ENCODE measurements at places on chromosomes 16 and 17.

DNA sequence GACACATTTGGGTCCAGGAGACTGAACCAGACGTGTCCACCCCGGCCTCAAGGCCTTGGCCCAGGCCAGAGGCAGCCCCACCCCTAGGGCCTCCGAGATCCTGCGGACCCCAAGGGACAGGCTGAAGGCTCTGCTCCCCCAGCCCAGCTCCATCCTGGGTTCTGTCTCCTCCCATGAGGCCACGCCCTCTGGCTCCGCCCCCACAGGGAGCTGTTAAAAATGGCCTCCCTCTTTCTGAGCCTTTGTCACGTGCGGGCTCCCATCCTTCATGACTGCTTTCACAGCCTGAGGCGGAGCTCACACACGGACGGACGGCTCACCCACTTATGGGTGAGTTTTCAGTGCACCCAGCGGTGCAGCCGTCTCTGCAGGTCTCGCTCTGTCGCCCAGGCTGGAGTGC is 6.5 kb upstream of the CACNA1H start:
- no peak for DNase-seq

- no peak for DNase-seq
Observed at GRCh38 chr16:84214451-84215066, 23.6 kb downstream of the ADAD2 start.

DNA sequence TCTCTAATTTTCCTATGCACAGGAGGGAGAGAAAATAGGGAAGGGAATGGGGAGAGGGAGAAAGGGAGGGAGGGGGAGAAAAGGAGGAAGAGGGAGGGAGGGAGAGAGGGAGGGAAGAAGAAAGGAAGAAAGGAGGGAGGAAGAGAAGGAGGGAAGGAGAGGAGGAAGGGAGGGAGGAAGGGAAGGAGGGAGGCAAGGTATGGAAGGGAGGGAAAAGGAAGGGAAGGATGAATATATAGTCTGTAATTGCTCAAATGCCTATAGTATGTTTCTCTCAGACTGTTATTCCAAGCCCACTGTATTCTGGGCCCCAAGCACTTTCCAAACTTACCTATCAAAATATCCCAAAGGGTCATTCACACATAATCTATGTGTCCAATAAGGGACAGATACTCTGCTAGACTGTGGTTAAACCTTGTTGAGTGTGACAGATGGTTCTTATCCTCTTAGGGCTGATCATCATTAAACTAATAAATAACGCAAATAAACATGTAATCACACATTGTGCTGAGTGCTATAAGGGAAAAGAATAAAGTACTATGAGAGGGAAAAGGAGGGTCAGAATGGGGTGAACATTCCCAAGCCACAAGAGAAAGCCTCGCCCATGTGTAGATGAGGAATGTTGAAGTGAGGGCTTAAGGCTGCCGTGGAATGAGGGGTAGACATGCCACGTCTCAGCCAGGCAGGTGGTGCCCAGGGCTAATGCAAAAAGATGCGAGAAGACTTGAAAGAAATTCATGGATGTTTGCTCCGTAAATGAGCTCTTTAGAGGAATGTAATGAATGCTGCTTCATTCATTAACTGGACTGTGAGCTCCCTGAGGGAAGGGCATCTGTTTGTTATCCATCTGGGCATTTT is 30.6 kb downstream of the ASIC2 start:
- DNase-seq: no peak

DNA sequence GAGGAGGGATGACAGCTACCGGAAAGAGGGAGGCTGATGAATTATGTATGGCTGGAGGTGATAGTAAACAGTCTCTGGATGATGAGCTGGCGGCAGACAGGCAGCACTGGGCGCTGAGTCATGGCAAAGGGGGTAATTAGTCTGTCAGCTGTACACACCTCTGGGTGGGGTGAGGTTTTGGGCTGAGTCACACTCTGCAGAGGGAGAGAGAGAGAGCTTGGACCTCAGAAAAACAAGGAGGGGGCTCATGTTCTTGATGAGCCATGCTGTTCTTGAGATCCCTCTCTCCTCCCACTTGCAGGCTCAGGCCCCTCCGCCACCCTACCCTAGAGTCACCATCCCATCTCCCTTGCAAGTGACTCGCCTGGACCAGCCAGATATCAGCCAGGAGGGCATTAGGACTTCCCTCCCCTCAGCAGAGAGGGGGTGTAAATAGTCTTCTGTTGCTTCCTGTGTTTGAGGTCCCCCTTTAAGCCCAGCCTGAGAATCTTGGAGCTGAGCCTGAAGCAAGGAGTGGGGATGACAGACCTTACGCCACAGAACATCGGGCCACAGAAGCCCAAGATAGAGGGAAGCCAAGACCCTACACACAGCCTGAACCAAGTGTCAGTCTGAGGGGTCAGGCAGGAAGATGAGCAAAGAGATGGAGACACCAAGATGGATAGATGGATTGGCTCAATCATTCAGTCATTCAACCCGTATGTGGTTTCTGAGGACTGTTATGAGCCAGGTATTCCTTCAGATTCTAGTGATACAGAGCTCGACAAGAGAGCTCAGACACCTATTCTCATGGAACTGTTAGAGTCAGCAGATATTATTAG is 383.2 kb upstream of the CCL2 start:
- DNase-seq: peak; percentile 1

- DNase-seq: peak; percentile 43
Observed at GRCh38 chr16:10256784-10257641, 74.8 kb upstream of the GRIN2A start.

- no peak for DNase-seq
Observed at GRCh38 chr17:81924557-81925532, 2.7 kb downstream of the MAFG start.

DNA sequence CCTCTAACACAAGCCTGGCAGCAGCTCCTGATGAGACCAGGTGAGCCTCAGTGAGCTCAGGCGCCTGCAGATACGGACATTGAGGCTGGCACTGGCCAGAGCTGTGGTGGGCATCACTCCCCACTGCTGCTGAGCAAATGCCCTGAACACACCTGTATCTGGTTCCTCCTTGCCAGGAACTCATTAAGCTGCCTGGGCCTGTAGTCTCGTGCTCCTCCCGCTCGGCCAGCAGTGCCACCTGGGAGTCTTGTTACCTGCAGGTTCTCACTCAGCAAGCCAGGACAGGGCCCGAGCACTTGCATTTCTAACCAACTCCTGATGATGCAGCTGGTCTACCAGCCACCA is 13.3 kb downstream of the EIF4A3 start:
- no peak for DNase-seq

GRCh38 chr16:54792811-54793210 is 137.9 kb upstream of the IRX5 start:
- DNase-seq: no peak

GRCh38 chr16:72099377-72099818 is 5.8 kb downstream of the DHX38 start:
- peak; percentile 50 for DNase-seq

GRCh38 chr16:49355933-49356665 is 17.5 kb upstream of the C16orf78 start:
- DNase-seq: no peak

- DNase-seq: no peak
Observed at GRCh38 chr17:35404360-35404759, 27.9 kb downstream of the SLFN12 start.

- DNase-seq: no peak
Observed at GRCh38 chr17:40888196-40888720, 3.2 kb upstream of the KRT20 start.

DNA sequence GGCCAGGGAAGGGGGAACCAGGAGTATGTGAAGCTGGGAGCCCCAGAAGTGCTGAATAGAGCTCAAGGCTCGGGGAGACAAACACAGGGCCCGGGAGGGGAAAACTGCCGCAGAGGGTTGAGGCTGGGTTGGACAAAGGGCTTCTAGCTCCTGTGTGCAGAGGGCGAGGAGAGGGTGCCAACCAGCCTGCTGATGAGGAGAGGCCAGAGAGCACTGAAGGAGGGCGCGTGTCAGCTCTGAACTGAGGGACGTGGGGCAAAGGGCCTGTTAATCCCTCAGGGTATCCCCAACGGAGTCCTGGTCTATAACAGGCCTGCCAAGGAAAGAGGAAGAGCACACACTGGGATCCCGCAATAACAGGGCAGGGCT is 151.3 kb downstream of the C16orf78 start:
- no peak for DNase-seq

DNA sequence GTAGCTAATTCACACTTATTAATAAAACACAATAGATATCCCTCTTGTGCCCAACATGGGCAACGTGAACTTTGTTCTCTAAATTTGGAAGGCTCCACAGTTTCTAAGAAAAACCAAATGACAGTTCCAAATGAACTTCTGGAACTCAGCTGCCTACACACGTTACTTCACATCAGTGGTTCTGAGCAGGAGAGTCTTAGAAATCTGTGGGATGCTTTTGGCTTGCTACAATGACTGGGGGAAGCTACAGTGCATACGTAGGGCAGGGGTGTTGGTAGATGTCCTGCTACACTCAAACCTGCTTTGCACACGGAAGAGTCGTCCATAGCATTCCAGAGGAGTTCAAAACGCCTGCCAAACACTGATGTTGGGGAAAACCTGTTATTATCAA is 8.0 kb downstream of the TXNDC11 start:
- DNase-seq: no peak

DNA sequence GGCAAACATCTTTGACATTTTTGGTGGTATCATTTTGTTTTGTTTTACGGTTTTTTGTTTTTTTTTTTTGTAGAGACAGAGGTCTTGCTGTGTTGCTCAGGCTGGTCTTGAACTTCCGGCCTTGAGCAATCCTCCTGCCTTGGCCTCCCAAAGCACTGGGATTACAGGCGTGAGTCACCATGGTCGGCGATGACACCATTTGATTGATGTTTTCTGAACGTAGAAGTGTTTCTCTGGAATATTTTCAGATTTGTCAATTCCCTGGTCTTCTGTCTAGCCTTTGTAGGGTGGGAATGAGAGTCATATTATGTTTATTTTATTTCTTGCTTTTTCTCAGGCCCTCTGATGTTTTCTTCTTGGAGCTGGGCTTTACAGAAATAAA is 32.2 kb upstream of the BRD7 start:
- DNase-seq: no peak

DNA sequence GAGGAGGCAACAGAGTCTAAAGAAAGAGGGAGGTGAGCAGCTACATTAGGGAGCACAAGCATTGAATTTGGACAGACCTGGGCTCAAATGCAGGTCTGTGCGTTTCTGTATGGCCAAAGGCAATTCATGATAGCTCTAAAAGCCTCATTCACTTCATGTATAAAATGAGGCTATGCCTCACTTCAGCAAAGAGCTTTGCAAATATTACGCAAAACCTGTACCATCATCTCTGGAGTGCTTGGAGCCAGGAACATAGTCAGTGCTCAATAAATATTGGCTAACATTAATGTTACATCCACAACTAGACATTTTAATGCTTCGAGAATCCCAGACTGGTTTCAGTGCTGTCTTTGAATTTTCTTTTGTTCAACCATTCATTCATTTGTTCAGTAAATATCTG is 254.7 kb upstream of the CDH11 start:
- DNase-seq: no peak

DNA sequence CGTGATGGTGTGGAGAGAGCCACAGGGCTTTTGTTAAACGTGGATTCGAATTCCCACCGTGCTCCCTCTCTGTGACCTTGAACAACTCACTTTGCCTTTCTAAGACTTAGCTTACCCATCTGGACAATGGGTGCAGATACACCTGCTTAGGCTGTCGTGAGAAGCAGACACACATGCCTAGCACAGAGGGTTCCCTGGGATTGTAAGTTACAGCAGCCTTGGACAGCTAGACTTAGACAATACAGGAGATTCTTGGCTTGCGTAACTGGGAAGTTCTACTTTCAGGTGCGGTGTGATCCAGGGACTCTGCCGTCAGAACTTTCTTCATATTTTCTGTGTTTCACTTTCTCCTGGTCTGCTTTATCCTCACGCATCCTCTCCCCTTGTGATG is 127.0 kb downstream of the ABCC1 start:
- no peak for DNase-seq

DNA sequence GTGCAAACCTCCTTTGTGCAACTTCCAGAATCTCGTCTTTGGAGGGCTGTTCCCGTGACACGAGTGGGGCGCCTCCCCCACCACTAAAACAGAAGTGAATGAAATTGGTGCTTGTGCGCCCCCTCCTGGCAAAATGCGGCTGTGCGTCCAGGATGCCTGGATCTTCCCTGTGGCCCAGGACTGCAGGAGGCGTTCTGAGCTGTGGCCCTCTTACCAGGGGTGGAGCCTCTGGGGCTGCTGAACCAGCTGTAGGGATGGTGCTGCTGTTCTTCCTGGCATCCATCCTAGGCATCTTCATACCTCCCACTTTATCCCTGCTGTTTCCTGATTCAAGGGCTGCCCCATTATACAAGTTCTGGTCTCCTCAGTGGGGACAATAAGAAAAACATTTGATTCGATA is 18.5 kb upstream of the NAGLU start:
- DNase-seq: peak; percentile 83

DNA sequence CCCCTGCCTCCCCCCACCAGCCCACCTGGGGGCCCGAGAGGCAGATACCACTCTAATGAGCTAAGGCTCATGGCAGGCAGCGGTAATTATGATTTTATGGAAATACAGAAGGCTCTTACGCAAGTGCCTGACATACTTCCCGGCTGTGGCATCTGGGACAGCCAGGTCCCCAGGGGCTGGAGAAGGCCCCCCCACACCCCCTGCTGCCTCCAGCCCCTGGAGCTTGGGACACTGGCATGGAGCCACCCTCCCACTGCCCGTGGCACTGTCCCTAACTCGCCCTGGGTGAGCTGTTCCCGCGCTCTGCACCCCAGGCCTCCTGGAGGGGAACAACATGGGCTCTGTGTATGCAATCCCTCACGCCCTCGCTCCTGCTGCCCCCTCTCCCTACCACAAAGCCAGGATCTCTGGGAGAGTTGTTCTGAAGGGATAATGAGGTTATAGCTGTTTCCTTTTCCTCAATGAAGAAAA is 5.4 kb upstream of the STAC2 start:
- no peak for DNase-seq

GRCh38 chr16:20225228-20225733 is 102.0 kb downstream of the GP2 start:
- DNase-seq: no peak

DNA sequence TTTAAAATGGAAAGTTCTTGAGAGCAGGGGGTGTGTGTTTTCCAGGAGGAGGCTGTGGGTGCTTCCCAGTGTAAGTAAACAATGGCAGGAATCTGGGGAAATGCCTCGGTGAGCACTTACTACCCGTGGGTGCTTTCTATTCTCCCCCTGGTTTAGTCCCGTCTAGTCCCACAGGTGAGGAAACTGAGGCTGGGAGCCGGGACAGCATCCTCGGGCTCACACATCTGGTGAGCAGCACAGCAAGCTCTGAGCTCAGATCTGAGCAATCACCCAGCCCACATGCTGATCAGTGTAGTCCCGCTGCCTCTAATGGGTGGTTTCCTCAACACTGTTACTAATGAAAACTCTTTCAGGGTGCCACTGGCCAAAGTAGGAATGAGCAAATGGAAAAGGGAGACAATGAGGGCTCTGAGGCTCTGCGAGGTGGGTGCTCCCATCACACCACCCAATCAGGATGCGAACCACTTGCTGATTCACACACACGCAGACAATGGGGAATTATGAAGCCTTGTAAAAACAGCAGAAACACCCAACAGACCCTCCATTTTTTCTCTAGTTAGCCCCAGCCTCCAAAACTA is 202.6 kb downstream of the PARN start:
- DNase-seq: no peak

GRCh38 chr17:655618-656017 is 59.0 kb downstream of the VPS53 start:
- no peak for DNase-seq

- DNase-seq: no peak
Observed at GRCh38 chr16:1745181-1745899, 26.0 kb downstream of the NME3 start.

All from activated T-cell treated with anti-CD3 and anti-CD28 coated beads, Interleukin-2, amount 50 U/mL, for 72 hours (primary cell).